ENCODE measurements at places on chromosomes 5 and 9.

DNA sequence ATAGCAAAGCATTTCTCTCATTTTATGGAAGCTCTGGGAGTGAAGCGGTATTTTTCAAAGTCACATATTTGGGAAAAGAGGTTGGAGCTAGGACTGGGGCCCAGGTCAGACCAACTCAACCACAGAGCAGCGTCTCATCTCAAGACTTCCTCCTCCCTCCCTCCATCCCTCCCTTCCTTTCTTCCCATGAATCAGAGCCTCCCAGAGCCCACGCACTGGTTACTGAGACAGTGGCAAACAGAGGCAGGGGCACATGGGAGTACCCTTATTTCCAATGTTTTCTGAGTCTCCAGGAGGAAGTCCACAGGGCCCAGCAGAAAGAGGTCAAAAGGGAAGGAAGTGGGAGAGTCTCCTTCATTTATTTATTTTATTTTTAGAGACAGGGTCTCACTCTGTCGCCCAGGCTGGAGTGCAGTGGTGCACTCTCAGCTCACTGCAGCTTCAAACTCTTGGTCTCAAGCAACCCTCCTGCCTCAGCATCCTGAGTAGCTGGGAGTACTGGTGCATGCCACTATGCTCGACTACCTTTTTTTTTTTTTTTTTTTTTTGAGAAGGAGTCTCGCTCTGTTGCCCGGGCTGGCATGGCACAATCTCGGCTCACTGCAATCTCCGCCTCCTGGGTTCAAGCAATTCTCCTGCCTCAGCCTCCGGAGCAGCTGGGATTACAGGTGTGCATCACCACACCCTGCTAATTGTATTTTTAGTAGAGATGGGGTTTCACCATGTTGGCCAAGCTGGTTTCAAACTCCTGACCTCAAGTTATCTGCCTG, 52.5 kb upstream of the CDKN2AIPNL start:
- no peak for DNase-seq

DNA sequence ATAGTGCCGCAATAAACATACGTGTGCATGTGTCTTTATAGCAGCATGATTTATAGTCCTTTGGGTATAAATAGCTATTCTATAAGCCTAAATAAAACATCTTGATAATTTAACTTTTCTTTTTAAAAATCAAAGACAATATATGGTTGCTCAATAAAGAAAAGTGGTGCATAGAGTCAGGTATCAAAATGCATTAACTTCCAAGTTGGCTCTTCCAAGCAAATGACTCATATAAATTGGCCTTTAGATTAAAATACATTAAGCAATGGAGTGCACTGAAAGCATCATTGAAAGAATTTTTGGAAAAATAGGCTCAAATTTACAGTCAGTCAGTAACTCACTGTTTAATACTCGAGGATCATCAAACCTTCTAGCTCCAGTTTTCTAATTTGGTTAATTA, 106.6 kb downstream of the PLCXD3 start:
- DNase-seq, result no peak

GRCh38 chr9:125989090-125989501, 241.9 kb downstream of the PBX3 start:
- DNase-seq, result no peak

DNA sequence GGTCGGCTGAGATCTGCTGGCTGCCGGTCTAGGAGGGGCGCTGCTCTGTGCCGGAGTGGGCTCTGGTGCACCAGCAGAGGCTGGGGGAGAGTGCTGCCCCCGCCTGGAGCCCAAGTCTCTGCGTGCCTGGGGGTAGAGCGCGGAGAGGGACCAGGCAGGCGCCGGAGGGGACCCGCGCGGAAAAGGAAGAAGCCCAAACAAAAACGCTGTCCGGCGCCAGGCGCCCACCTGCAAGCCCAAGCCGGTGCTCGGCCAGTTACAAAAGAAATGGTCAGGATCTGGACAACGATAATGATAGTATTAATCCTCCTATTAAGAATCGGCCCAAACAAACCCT, 571 bp upstream of the S1PR3 start:
- DNase-seq, result no peak
